ENCODE measurements at places on chromosomes 1 and 21.

DNA sequence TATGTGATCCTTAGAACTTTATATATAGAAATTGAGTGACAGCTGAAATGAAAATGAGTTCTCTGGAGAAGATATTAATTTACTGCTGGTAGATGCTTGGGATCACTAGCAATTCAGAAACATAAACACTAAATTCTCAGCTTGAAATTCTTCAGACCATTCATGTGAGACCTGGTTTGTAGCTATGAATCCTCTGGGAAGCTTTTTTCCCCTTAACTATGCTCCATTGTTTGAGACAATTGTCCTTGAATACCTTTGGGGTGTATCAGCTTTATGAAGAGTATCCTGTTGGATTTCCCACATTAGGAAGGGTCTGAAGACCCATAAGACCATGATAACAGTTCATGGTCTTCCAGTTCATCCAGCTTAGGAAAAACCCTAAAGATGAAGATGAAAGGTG, 4.6 kb upstream of the DENND1B start:
- DNase-seq, result no peak

- no peak for DNase-seq
Measured at GRCh38 chr1:54331091-54331772, 75.0 kb downstream of the SSBP3 start.

- no peak for DNase-seq
Measured at GRCh38 chr1:204721373-204722055, 36.0 kb upstream of the LRRN2 start.

DNA sequence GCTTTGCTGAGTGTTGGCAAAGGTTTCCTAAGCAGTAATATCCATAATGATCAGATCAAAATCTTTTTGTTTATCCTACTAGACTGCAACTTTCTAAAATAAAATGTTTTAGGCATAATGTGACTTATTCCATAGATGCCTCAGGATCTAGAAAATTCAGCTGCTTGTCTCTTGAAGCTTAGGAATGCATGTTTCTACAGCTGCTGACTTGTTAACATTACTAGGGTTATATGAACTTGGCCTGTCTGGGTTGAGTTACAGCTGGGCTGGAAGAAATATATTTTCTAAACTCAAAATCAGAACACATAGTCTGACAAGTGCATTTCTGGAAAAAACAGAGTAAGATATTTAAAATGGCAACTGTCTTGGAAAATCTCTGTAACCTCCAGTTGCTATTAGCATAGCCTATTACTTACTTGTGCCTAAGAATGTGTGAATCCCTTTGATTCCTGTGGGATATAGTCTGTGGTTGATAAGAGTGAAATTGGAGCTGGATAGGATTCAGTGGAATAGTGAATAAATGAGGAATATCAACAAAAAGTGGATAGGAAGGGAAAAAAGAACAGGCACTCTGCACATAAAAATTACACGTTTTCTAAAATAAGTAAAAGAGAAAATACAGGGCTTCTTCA, 61.2 kb downstream of the RGS4 start:
- DNase-seq, result no peak

DNA sequence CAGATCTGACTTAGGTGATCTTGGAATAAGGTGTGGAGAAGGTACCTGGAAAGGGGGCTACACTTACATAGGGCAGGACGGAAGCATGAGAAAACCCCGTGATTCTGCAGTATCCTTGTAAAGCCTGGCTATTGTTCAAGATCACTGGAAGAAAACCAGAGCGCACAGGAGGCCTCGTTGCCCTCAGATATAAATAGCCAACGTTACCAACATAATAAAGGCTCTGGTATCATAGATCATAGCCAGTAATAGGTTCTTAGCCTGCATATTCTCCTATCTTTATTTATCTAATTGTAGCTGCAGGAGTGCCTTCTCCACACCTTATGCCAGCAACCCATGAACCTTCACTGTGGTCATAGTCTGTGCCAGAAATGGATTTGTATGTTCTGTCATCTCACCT, 35.9 kb upstream of the MPZL1 start:
- no peak for DNase-seq
